ENCODE measurements at places on chromosomes 16 and 17. TPM values are rescaled to one million over a fixed set of nuclear protein-coding genes. Genes with fewer than 3 reads are reported as not detected.

CCL7 gene
- total RNA-seq: not detected

C17orf78 gene
- total RNA-seq: not detected

PLCG2 gene
- 5.7 TPM for total RNA-seq

FN3K gene
- 5.3 TPM for total RNA-seq

KRT39 gene
- total RNA-seq: not detected

Data from T-helper 2 cell treated with Interferon-gamma antibody and Interleukin-4, amounts not matched to agents 100 ng/mL and 5 ng/mL, for 36 hours (primary cell).